ENCODE measurements at places on chromosomes 12 and 14.

DNA sequence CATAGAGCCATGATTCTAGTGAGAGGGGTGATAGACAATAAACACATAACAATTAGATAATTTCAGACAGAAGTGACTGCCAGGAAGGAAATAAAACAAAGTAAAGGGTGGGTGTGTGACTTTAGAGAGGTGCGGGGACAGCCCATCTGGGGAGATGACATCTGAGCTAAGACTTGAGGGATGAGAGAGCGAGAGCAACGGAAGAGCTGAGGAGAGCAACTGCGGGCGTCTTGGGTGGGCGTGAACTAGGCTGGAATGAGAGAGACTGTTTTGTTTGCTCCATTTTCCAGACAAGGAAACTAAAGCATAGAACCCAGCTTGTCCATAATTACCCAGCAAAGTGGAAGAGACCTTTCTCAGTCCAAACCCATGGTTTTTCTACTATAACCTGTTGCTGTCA, 25.3 kb downstream of the NRXN3 start:
- no peak for DNase-seq

GRCh38 chr14:61586544-61587055, 108.7 kb upstream of the HIF1A start:
- no peak for DNase-seq

- DNase-seq, result no peak
Measured at GRCh38 chr12:75774261-75775052, 257.1 kb downstream of the PHLDA1 start.

GRCh38 chr12:97530245-97530644, 67.6 kb downstream of the RMST start:
- no peak for DNase-seq

GRCh38 chr12:94602024-94602423, 48.3 kb downstream of the TMCC3 start:
- no peak for DNase-seq

GRCh38 chr12:116448165-116448739, 110.9 kb upstream of the MAP1LC3B2 start:
- DNase-seq, result no peak

- no peak for DNase-seq
Measured at GRCh38 chr12:13313886-13314285, 117.4 kb downstream of the EMP1 start.

DNA sequence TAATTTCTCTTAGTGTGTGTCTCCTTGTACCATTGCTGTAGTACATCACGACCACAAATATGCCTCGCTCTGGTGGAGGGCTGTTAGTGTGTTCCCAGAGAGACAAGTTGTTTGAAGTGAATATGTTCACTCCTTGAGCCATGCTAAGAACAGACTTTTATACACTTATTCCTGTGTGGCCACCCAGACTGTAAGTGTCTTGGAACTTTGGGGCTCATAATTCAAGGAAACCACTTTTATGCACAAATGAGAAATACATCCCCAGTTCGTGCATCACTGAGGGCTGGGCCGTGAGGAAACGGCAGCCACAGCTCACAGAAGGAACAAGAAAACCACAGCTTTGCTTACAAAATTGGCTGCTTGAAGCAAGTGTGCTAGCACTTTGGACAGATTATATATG, 362.2 kb upstream of the DDHD1 start:
- no peak for DNase-seq

GRCh38 chr12:72540811-72541210, 268.6 kb downstream of the TRHDE start:
- no peak for DNase-seq

DNA sequence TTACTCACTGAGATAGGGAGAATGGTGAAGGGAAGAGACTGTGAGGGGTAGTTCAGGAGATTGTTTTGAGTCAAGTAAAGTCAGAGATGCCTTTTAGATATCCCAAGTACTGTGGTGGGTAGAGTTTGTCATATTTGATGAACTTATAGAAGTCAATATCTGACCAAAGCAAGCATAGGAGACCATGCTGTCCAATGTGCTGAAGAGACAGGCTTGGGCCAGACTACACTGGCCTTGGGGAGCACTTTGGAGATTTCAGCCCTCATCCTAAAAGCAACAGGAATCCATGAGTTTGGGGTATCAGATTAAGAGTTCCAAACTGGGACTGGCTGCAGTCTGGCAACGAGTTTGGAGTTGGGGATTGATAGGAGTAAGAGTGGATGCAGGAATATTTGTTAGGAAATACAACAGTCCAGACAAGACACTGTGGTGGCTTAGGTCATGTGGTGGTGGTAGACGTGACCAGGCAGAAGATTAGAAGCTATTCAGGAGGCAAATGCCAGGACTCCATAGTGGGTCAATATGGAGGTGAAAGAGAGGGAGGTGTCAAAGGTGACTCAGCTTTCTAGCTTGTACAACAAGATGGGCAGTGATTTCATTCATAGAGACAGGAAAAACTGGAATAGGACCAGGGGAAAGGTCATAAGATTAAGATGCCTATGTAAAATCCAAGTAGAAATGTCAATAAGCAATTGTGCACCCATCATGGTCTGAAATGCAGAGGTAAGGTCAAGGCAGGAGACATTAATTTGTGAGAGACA, 81.9 kb downstream of the FAR2 start:
- no peak for DNase-seq
